Fibroblast of gingiva (primary cell): ENCODE measurements at places on chromosomes 16 and 17.

- DNase-seq: no peak
Observed at GRCh38 chr17:31446195-31446967, 54.9 kb downstream of the RAB11FIP4 start.

DNA sequence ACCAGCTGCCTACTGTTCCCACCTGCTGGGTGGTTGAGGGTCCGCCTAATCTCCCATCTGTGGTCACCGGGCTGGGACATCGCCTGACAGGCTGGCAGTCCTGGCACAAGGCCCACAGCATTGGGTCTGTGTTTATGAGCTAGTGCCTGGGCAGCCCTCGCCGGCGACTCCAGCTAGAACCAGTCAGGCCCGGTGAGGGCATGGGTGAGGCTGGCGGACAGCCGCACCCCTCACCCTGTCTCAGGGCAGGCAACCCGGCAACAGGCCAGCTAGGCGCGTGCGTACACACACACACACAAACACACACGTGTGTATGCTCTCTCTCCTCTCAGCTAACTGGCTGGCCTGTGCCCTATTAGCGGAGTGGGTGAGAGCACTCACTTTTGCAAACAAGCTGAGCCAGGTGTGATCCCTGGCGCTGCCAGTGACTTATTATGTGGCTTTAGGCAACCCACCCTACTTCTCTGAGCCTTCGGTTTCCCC is 10.4 kb downstream of the HSD11B2 start:
- DNase-seq: no peak

- DNase-seq: no peak
Observed at GRCh38 chr17:35977509-35977908, 3.8 kb downstream of the CCL16 start.

- DNase-seq: no peak
Observed at GRCh38 chr16:87735270-87736007, 30.3 kb downstream of the KLHDC4 start.

GRCh38 chr17:13200671-13201070 is 182.8 kb upstream of the ELAC2 start:
- DNase-seq: no peak

GRCh38 chr16:28617874-28618273 is 8.0 kb upstream of the SULT1A1 start:
- DNase-seq: no peak

DNA sequence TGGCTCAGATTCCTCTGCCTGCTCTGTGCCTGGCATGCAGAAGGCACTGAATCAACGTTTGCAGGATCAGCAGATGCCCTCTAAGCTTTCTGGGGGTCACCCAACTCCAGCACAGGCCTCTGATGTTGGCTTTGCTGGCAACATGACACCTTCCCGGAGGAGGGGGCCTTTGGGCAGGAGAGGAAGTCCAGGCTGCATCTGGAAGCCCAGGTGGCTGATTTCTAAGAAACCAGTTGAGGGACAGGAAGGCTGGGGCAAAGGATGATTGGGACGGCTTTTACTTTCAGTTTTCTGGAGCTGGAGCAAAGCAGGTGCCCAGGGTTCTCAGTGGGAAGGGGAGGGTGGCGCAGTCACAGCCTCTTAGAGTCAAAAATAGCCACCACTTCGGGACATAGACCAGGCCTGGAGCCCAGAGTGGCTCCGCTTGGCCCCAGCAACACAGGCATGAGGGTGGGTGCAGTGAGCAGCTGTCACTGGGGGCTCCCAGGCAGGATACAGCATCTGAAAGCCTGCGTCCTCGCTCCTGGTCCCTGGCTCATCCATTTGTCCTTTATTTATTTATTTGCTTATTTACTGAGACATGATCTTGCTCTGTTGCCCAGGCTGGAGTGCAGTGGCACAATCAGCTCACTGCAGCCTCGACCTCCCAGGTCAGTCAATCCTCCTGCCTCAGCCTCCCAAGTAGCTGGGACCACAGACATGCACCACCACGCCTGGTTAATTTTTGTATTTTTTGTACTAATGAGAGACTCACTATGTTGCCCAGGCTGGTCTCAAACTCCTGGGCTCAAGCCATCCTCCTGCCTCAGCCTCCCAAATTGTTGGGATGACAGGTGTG is 15.1 kb downstream of the SOCS1 start:
- DNase-seq: no peak

GRCh38 chr16:57026778-57027062 is 37.4 kb downstream of the NLRC5 start:
- no peak for DNase-seq
